ENCODE measurements at places on chromosomes 5 and 9.
A peak's percentile ranks its signal among the peaks of the same experiment; 100 is the strongest.

DNA sequence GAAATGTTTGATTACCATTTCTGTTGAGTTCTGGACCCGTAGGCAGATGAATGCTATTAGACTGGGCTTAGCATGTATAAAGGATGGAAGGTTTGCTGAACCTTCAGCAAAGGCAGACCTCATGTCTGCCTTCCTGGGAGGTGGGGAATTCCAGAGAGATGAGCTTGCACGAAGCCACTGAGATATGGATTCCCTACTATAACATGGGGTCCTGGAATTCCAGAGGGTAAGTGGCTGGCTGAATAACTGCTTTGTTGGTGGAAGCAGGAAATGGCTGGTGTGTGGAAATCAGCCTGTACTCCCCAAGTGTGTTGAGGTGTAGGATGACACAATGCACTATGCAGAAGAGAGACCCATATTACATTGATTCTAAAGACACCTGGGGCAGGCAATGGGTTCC is 526.4 kb downstream of the CTNND2 start:
- DNase-seq, result no peak

DNA sequence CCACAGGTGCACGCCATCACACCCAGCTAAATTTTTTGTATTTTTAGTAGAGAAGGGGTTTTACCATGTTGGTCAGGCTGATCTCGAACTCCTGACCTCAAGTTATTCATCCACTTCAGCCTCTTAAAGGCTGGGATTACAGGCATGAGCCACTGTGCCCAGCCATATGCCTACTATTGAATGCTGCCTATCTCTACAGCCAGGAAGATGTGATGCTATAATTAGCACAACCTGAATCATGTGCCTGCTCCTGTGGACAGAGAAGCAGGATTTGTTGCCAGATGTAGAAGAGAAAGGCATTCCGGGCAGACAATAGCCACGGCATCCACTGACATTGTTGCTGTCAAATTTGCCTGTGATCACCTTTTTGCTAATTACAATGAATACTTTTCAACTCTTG is 24.4 kb upstream of the MLLT3 start:
- no peak for DNase-seq

DNA sequence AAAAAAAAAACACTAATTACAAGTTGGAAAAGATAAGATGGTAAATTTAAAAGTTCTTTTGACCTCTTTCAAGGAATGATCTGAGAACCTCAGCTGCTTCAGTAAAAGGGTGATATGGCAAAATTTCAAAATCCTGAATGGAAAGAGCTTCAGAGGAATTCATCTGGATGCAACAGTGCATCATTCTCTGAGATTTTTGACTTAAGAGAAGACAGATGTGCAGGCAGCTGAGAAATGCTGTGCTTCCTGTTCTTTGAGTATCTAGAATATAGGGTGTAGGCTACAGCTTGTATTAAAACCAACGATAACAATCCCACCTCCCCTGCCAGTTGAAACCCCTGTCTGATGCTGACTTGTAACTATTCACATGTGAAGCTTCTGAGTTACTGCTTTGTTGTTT is 6.2 kb downstream of the FRMPD1 start:
- DNase-seq, result no peak

GRCh38 chr5:180291943-180292831 is at the start of gene MAPK9:
TSS of gene MAPK9 (minus strand) at chr5:180292083. CDS start at chr5:180280561, 11,522 bp downstream.
- DNase-seq, result peak; percentile 84

DNA sequence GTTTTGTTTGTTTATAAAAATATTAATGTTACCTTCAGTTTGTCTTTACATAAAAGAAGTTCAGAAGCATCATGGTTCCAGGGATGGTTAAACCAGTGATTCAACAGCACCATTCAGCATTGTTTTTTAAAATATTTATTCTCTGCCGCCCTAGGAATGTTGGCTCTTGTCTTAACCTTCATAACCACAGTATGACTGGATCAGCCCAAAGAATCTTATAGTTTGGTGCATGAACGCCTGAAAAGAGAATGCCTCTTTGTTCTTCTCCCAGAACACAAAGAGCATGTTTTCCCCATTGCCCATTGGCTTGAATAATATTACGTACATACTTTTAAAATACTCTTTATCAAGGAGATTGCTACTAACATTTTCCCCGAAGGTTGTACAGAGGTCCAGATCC is 413.4 kb downstream of the ANXA1 start:
- DNase-seq, result no peak

- no peak for DNase-seq
Observed at GRCh38 chr9:107685901-107686300, 196.3 kb upstream of the KLF4 start.

- DNase-seq, result no peak
Observed at GRCh38 chr5:64595031-64595855, 89.4 kb downstream of the RGS7BP start.

DNA sequence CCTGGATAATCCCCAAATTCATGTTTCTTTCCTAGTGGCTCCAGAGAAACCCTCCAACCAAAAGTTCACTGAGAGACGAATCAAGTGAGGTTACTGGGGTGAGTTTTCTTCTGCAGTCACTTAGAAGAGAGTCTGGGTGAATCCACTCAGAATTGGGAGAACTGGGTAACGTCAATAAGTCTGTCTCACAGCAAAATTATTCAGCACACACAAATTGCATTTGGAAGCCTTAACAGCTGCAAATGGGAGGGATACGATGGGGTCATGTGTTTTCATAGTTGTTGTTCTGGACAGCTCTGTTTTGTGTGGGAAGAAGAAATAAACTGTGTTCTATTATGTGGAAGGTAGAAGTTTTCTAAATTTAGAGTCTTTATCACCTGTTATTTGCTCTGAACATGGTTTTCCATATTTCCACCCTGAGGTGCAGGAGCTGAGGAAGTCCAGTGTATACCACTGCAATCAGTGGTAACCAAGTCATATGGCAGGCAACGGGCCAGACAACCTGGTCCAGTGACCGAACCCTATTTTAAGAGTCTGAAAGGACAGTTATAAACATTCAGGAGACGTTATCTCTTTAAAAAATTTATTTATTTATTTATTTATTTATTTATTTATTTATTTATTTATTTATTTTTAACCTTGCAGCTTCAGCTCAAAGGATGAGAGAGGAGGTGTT is 21.9 kb downstream of the MARCHF3 start:
- DNase-seq, result no peak

- no peak for DNase-seq
Observed at GRCh38 chr9:109319626-109320241, 1.1 kb downstream of the EPB41L4B start.

DNA sequence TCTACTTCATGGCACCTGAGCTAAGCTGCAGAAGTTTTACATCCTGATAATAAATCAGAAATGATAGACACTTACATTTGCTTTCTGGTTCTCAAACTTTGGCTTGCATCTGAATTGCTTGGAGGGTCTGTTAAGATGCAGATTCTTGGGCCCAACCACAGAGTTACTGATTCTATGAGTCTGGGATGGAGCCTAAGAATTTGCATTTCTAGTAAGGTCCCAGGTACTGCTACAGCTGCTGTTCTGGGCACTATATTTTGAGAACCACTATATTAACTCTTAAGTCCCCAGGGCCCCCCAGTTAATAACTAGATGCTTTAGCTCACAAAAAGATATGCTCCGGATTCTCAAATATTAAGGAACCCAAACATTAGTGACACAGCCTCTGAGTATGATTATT is 69.8 kb upstream of the DAB2 start:
- DNase-seq, result no peak

DNA sequence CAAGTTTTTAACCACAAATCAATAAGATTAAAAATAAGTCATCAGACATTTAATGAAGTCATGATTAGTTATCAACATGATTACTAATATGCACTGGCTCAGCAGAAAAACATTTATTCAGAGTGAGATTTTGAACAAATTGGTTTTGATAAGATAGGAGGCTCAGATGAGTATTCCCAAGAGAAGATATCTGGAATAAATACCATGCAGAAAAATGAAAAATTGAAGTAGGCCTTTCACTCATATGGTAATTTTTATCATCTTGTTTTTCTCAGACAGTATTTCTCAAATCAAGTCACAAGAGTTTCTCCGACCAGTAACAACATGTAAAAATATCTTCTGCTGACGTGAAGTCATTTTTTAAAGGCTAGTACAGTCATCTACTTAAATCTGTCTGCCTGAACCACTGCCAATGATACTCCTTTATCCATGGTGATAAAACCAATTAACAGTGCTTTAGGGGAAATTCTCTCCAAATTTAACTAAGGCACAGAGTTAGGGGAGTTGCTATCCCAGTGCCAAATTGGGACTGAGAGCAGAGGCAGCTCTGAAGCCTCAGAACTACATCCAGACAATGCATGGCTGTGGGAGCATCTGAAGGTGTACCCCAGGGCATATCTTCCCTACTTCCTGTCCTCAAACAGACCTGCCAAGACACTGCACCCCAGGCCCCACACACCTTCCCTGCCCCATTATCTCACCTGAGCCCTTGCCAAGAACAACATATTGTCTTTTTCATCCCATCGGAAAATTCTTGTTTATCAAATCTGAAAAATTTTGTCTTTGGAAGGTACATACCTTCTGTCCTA is 105.5 kb upstream of the TSLP start:
- no peak for DNase-seq

DNA sequence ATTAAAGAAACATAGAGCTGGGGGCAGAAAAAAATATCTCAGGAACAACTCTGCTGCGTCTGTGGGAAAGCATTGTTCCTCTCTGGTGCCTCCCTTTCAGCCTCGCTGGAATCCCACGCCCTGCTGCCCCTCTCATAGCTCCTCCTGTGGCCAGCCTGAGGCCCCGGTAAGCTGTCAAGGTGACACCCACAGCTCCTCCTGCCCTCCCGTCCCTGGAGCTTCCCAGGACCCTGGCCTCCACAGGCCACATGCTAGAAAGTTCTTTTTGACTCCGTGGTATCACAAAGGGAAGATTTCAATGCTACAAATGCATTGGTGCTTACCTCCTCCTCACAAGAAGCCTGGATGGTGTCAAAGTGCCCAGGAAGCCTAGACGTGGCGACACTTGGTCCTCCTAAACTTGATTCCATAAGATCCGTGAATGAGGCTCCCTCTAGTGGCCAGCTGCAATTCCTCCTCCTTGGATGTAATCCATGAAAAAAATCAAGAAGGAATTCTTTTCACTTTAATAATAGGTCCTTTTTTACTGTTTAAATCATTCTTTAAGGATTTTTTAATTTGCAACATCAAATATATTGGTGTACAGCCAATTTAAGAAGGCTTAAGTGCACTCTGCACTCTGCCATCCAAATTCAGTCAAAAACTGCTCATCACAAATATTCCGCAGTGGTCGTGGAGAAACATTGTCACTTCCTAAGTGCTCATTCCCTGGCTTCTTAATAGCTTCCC is 104.9 kb downstream of the CFAP90 start:
- no peak for DNase-seq

GRCh38 chr9:2962471-2963172 is 118.7 kb upstream of the PUM3 start:
- DNase-seq, result no peak

GRCh38 chr9:136156209-136157120 is 37.8 kb upstream of the TMEM250 start:
- DNase-seq, result no peak

DNA sequence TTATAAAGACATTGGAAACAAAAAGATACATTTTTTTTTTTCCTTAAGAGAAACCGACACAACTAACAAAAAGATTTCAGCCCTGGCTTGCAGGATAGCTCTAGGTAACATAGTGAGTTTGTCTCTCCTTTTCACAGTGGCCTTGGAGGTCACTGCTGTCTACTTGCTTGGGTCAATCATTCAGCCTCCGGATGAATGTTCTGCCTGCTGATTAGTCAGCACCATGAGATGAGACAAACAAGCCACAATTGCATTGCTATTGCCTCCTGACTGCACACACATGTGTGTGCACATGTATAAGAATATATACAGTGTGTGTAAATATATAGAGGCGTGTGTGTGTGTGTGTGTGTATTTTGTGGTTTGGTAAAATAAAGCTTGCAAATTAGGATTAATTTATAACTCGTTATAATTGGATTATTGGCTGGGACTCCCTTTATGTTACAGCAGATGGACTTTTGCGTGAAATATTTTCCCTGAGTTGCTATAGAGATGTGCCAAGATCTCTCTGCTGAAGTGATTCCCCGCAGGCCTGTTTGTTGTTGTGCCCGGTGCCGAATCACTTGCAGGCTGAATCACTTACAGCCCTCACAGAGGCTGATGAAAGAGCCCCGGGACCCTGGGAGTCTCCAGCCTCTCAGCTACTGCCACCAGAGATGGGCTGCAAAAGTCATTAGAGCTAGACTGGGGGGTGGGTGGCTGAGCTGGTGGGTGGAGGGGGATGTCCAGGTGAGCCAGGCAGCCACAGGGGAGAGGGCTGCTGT is 161.2 kb downstream of the FGF18 start:
- no peak for DNase-seq

GRCh38 chr5:81066102-81066501 is 105.9 kb downstream of the RASGRF2 start:
- DNase-seq, result no peak

- DNase-seq, result peak; percentile 60
Observed at GRCh38 chr5:179228341-179229121, 116.7 kb downstream of the ADAMTS2 start.

DNA sequence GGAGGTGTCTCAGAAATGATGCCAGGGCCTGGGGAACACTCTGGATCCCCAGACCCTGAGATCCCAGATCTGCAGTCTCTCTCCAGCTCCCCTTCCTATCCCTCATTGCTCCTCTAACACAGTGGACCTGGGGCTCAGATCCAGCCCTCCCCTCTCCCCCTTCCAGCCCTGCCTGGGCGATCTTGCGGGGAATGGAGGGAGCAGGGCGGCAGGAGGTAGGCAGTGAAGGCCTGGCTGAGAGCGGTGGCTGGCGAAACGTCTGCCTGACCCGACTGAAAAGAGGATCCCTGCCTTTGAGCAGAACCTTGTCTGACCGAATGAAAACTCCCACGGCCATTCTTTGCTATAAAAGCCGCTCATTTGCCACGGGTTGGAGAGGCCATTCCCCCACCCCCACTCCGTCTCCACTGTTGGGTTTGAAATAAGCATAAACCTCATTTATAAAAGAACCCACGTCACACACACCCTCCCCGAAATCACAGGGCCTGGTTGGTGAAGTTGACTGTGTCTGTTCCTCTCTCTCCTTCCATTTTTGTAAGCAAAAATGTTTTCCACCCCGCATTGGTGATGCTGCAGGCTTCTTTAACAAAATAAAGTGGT is 8.8 kb downstream of the MSX2 start:
- no peak for DNase-seq

- no peak for DNase-seq
Observed at GRCh38 chr5:125036494-125036893, 290.1 kb upstream of the ZNF608 start.

DNA sequence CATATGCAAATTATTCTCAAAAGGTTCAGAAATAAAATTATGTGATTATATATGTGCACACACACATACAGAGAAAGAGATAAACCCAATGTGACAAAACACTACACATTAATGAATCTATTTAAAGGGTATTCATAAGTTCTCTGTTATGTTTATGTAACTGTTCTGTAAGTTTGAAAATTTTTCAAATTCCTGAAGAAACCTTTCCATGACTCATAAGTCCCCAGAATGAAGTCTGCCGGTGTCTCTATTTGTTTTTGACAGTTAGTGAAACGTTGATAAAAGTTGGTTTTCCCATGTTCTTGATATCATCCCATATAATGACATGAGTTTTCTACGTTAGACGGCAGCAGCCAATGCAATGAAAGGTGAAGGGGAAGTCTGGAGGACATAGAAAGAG is 199.5 kb upstream of the PUM3 start:
- DNase-seq, result no peak

Data from left forelimb (tissue), 1 donor.